Dermis blood vessel endothelial cell (primary cell): ENCODE measurements at places on chromosomes 16 and 17. TPM values are rescaled to one million over a fixed set of nuclear protein-coding genes. Genes with fewer than 3 reads are reported as not detected.

DNA sequence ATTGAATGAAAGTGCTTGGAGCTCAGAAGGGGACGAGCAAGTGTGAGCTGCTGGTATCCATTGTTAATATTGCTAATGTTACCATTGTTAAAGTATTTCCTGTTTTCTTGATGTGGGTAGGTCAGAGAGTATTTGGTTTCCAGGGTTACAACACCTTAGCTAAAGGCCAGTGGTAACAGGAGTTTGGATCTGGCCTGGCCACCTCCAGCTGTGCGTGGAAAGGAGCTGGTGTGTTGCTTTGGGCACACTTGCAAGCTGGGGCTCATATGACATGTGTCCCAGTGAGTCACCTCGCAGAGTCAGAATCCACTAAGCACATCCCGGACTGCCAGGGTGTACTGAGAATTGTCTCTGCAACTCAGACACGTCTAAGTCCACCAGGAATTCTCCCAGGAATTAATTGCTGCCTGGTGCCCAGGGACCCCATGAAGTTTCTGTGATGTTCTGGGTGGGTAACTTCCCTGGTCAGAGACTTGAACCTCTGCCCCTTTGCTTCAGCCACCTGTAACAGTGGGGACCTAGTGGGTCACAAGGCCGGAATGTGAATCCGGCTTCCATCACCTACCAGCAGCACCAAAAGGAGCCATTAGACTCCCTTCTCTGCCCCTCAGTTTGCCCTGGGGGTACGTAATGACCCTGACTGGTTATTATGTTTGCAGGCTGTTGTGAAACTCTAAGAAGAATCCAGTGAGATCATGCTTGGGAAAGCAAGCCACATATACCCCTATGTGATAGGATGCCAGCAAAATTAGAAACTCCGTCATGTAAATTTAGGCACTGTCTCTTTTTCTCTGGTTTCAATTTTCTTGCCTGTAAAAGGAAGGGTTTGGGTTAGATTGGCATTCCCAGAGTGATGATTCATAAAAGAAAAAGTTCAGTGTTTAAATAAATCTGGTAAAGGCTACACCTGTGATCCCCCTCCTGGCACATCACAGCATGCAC, 12.8 kb downstream of the SLC6A2 start:
- DNase-seq, result peak; percentile 92

The SPATA20 gene
- total RNA-seq, result 36.8 and 43.6 TPM in 2 replicates

GRCh38 chr17:69058165-69058564, 2.6 kb downstream of the ABCA9 start:
- no peak for DNase-seq

GRCh38 chr16:49801290-49801689, 54.6 kb downstream of the ZNF423 start:
- no peak for DNase-seq

DNA sequence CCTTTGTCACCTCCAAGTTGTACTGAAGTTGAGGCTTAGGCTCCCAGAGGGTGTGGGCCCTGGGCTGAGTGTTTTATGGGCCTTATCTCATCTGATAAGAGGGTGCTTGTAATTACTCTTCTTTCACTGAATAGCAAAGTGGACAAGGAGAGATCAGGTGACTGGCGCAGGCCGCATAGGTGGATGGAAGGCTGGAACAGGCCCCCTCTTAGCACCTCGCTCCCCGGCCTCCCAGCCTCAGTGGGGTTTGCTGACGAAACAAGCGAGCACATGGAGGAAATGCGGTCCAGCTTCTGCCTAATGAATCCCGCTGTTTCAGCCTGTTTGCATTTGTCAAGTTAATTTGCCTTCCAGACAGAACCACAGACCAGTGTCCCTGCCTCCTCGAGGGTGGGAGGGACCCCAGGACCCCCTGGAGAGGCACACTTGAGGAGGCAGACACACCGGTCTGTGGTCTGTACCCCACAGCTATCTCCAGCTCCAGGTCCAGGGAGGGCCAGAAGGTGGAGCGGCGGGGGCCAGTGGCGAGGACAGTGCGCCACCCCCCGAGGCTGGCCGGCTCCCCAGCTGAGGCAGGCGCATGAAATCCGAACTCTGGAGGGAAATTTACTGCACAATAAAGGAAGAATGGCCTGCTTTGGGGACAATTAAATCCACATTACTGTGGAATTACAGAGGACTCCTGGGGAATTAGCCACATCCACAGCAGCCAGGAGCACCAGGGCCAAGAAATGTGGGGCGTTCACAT, 123.4 kb downstream of the NTN1 start:
- no peak for DNase-seq

The AOC2 gene
- total RNA-seq, result 0.42 and 0.85 TPM in 2 replicates

The SNAI3 gene
- 0.09 TPM in 1 of 2 replicates, not detected in the other for total RNA-seq

DNA sequence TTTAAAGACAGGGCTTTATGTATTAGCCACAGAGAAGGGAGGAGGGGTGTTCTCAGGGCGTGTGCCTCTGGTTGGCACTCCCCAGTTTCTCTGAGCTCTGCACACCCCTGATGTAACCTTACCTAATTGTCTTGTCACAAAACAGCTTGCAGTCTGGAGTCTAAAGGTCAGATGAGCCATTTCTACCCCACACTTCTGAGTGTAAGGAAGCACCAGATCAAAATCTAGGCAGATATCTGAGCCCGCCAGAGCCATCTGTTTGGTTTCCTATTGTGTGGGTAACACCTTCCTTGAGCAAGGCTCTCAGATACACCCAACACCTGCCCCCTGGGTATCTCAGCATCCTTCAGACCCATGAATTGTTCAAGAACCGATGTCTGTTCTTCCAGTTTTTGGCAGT, 15.5 kb downstream of the CDH1 start:
- DNase-seq, result no peak

GRCh38 chr17:78049609-78050008, 78.9 kb downstream of the TMC6 start:
- DNase-seq, result peak; percentile 40

DNA sequence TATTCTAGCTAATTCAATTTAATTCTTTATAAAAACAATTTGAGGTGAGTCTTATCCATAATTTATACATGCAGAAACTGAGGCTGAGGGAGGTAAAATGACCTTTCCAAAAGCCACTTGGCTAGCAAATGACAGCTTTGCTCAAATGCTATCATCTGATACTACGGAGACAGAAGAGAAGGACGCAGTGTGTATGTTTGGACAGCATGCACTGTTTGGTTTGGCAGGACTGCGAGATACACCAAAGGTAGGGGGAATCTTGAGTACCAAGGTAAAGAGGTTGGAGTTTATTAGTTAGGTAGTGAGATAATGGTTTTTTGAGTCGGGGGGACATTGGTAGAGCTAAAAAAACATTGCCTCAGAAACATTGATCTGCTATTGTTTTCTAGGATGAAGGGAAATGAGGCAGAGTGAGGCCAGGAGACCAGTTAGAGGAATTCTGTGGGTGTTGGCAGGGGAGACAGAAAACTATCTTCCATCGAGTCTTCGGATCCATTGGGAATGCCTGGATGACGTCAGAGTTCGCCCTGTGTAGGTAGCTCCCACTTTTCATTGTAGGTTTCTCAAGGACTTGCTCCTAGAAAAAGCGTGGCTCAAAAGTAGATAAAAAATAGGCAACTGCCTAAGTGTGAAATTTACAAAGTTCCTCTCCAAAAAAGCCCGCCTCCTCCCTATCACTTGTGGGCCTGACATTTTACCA, 2.5 kb upstream of the HS3ST4 start:
- no peak for DNase-seq

GRCh38 chr17:74295625-74296547, 21.9 kb downstream of the DNAI2 start:
- DNase-seq, result no peak

The ITGB3 gene
- 116 and 150 TPM in 2 replicates for total RNA-seq

- peak; percentile 58 for DNase-seq
Measured at GRCh38 chr17:42979511-42980273, at the start of gene PTGES3L. Gene PTGES3L (minus strand): TSS chr17:42980080. CDS start chr17:42980053, 27 bp downstream.

The NME1 gene
- 100 and 135 TPM in 2 replicates for total RNA-seq

- DNase-seq, result no peak
Measured at GRCh38 chr16:10623059-10623458, 42.7 kb upstream of the EMP2 start.

DNA sequence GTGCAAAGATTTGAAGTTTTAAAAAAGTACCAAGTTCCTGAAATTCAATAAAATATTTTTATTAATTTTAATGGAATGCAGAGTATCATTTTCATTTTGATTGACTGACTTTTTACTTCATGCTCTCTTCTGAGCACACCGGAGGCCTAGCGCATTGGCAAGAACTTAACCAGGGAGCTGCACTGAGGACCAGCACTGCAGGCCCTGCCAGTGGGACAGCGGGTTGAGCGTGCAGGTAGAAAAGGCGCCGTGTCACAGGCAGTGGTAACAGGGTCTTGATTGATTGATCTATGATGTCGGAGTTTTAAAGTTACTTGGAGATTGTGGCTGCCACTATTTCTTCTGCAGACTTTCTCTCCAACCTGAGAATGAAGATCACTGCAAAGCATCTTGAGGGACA, 43.7 kb downstream of the WDR45B start:
- no peak for DNase-seq

DNA sequence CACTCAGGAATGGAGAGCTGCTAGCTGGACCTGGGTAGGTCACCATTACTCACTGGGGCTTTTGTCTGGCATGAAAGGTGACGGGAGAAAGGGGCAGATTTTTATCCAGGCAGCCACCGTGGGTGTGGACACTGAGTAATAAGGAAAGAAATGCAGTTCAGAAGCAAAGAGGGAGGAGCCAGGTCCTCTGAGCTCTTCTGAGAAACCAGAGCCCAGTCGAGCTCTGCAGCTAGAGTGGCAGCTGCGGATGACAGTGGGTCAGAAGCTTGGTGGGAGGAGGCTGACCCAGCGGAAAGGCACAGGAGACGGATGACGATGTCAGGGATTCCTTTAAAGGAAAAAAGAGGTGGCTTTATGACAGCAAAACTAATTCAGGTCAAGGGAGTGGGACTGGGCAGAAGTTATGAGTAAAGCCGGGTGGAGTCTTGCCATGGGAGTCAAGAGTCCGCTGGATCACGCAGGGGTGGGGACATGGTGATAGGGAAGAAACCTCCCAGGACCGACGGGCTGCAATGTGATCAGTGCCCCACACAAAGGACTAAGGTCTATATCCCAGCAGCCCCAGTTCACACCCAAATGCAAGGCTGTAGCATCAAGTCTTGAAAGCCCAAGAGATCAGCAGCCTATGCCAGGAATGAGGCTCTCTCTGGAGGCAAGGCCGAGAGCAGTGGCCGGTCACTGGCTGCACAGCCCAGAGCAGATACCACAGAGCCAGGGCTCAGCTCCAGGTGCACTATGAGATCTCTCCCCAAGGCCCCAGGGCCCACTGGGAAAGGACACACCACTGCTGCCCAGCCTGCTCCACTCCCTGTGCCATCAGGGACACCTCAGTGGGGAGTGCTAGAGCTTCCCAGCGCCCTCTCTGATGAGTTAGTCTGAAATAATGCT, 6.3 kb upstream of the MNT start:
- peak; percentile 79 for DNase-seq

- DNase-seq, result no peak
Measured at GRCh38 chr16:1206786-1207185, 18.3 kb downstream of the TPSG1 start.

DNA sequence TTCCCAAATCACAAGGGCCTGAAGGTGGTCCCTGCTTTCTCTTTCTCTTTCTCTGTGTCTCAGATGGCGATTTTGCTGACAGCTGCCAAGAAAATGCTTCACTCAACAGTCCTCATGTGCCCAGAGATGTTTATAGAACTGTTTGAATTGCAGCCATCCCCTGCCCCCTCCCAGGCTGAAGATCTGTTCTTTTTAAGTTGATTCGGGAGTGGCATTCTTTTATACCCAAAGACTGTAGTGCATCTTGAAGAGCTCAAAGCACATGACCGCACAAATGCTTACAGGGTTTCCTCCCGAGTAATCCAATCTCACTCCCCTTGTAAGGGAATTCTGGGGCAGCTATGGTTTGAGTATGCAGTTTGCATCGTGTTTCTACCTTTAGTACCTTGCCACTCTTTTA, 75.7 kb downstream of the SEC14L1 start:
- no peak for DNase-seq

DNA sequence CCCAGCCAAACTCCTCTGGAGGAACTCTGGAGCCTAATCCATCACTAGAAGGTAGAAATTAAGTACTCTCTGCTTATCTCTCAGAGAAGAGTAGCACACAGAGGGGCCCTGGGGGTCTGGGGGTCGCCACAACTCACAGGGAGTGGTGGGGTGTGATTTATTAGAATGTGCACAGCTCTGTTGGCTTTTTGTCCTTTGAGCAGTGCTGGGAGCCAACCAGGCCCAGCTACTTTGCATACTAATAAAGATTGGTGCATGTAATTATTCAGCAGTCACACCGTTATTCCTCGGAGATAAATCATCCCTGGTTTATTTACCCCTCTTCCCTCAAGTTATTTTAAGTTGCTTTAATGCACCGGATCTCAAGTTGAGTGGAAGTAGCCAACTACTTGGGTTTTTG, 606.7 kb upstream of the EEF2KMT start:
- no peak for DNase-seq

DNA sequence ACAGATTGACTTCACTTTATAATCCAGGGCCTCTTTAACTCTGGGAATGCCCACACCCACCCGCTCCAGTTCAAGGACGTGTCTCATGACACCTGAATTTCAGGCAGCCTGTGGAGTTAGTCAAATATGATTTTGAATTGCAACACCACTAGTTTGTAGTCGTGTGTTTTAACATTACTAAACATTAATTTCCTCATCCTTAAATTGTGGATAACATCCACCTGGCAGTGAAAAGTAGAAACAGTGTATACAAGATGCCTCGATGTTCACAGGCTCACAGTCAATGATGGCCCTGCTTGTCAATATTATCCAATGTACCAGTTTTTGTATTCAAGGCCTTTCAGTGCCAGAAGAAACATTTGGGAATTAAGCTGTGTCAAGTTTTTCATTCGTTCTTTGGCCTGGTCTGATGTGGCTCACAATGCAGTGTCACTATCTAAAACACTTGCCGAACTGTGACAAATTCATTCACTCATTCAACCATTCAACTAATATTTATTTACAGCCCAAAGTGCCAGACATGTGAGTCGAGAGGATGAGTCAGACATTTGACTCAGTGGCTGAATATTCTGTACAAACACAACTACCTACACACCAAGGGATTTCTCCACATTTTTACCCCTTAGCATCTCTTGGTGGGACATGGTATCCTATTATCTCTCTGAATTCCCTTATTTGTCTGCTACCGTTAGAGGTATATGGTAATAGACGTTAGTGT, 1.4 kb downstream of the MEIOB start:
- DNase-seq, result peak; percentile 34

DNA sequence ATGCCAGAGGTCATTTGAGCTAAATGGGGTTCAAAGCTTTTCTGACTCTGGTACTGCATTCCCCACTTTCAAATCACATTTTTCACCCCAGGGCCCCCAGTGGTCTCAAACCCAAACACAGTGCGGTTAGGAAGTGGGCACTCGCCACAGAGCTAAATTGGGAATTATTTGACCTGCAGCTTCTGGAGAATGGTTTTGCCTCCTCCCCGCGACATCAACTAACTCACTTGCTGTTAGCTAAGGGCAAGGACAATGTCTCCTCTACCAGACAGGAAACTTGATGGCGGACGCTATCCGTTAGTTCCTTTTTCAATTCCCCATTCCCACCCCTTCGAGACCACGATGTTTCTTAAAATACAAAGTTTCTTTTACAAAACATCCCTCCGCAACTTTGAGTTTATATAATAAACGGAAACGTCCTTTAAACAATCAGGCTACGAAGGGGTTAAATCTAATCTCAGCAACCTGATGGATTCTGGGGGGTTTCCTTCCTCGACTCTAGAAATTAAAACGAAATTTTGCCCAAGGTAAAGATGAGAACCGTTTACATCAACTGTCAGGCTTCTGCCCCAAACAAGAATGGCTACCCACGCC, 500 bp upstream of the KAT7 start:
- DNase-seq, result no peak

The TRIM25 gene
- total RNA-seq, result 33.2 and 51.0 TPM in 2 replicates

GRCh38 chr16:74448990-74449389, 27.7 kb upstream of the CLEC18B start:
- DNase-seq, result peak; percentile 89

The CCL2 gene
- 84.3 and 218 TPM in 2 replicates for total RNA-seq

The PRDM7 gene
- total RNA-seq, result not detected in 2 replicates
